ENCODE measurements at places on chromosomes 1 and 21. TPM values are rescaled to one million over a fixed set of nuclear protein-coding genes. Genes with fewer than 3 reads are reported as not detected.
A peak's percentile ranks its signal among the peaks of the same experiment; 100 is the strongest.

DNA sequence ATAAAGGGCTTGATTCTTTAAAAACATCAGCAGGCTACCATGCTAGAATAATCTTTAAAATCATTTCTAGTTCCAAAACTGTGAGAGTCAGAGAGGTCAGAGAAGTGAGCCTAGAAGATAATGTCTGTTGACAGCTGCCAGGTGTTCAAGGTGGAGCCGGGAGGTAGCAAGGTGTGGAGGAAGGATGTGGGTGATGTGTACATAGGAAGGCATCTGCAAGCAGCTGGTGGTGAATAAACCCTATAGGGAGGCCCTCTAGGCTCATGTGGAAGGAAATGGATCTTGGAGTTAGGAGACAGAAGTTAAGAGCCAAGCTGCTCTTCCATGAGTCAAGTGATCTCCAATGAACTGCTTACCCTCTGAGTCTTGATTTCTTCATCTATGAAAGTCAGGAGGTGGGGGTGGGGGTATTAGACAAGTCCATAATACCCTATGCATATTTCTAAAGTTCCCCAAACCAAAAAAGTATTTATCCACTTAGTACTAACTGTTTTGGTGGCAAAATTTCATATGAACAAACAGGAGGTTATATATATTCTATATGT, 266.3 kb downstream of the RHOU start:
- DNase-seq = no peak

GRCh38 chr1:232183802-232184201, 446.1 kb downstream of the SIPA1L2 start:
- DNase-seq = no peak

GRCh38 chr1:94614996-94615395, 73.4 kb upstream of the F3 start:
- DNase-seq = no peak

GRCh38 chr1:36834586-36834985, 199.7 kb downstream of the GRIK3 start:
- no peak for DNase-seq

DNA sequence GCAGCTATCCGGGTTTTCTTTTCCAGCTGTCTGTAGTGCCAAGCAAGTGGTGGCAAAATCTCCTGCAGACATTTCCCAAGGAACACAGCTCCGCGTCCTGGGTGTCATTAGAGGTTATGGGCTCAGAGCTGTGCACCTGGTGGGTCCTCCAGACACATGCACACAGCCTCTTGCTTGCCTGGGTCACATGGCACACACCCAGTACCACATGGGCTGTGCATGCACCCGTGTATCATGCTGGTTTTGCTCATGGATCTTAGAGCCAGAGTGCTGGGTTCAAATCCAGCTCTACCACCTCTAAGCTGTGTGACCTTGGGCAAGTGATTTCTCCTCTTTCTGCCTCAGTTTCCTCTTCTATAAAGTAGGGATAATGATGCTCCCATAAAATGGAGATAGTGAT, 61.7 kb downstream of the ALPL start:
- DNase-seq = no peak

GRCh38 chr1:219549215-219549614, 63.7 kb downstream of the ZC3H11B start:
- DNase-seq = no peak

- no peak for DNase-seq
These were observed 481.2 kb upstream of the NR5A2 start for GRCh38 chr1:199546323-199546722.

- DNase-seq = no peak
These were observed 14.3 kb downstream of the PROX1 start for GRCh38 chr1:214002060-214002459.

DNA sequence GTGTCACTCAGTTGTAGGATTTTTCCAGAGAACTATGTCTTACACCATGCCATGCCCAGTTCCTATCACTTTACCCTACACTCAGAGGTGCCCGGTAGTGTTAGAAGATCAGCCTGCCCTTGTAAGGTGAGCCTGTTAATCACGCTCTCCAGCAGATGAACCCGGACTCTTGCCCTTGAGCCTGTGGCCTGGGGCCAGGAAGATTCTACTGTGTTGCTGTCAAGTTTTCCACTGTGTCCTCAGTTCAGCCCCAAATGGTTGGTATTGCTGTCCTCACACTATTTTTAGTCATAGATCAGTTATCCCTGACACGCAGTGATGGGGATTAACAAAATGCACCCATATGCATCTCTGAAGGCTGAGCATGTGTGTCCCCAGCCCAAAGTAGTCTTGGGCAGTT, 105.0 kb upstream of the SPAG17 start:
- DNase-seq = no peak

- DNase-seq = peak; percentile 99
These were observed 1.1 kb downstream of the STMN1 start for GRCh38 chr1:25904943-25905679.

- DNase-seq = no peak
These were observed 135.3 kb downstream of the BRINP2 start for GRCh38 chr1:177306019-177306415.

GRCh38 chr1:173424143-173424542, 53.0 kb upstream of the PRDX6 start:
- no peak for DNase-seq

LRRIQ3 gene
- 1.4 TPM for total RNA-seq

TRAF3IP3 gene
- 351 TPM for total RNA-seq

CD1B gene
- total RNA-seq = not detected

SPRR4 gene
- not detected for total RNA-seq
